ENCODE measurements at places on chromosomes 13 and 19. TPM values are rescaled to one million over a fixed set of nuclear protein-coding genes. Genes with fewer than 3 reads are reported as not detected.

Gene ZSCAN4
- not detected for total RNA-seq

Gene MBD3L3
- not detected for total RNA-seq

Gene LILRB5
- total RNA-seq, result 0.70 TPM

Gene ZNF329
- 1.5 TPM for total RNA-seq
